ENCODE measurements at places on chromosomes 5 and 9.
A peak's percentile ranks its signal among the peaks of the same experiment; 100 is the strongest.

DNA sequence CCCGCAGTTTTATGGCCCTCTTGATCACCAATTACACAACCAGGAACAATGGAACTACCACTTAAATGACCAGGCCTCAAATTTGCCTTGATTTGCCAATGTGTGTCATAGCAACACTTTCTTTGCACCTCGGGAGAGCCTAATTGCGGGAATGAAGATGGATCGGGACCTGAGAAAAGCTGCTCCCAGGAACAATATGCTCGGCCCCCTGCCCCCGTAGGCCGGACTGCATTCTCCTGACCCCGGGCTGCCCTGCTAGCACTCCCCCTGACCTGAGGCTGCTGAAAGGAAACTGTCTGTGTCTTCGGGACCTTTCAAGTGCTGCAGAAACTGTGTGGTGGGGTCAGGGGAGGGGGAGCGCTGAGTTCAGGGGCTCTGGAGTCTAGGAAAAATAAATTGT, 294.3 kb upstream of the IRX1 start:
- no peak for DNase-seq

DNA sequence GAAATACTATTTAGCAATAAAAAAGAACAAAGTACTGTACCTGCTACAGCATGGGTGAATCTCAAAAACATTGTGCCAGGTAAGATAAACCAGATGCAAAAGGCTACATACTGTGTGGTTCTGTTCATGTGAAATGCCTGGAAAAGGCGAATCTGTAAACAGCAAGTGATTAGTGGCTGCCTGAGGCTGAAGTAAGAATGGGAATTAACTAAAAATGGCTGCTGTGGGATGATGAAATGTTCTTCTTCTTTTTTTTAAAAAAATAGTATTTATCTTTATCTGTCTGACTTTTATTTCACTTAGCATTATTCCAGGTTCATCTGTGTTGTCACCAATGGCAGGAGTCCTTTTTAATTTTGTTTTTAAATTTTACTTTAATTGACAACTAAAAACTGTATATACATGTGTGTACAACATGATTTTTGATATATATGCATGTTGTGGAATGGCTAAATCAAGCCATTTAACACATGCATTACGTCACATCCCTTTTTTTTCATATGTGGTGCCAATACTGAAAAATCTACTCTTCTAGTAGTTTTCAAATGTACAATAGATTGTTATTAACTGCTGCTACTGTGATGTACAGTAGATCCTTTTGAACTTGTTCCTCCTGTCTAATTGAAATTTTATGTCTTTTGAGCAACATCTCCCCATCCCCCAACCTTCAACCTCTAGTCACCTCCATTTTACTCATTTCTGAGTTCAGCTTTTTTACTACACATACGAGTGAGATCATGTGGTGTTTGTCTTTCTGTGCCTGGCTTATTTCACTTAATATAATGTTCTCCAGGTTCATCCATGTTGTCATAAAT, 62.9 kb upstream of the TNFAIP8 start:
- no peak for DNase-seq

DNA sequence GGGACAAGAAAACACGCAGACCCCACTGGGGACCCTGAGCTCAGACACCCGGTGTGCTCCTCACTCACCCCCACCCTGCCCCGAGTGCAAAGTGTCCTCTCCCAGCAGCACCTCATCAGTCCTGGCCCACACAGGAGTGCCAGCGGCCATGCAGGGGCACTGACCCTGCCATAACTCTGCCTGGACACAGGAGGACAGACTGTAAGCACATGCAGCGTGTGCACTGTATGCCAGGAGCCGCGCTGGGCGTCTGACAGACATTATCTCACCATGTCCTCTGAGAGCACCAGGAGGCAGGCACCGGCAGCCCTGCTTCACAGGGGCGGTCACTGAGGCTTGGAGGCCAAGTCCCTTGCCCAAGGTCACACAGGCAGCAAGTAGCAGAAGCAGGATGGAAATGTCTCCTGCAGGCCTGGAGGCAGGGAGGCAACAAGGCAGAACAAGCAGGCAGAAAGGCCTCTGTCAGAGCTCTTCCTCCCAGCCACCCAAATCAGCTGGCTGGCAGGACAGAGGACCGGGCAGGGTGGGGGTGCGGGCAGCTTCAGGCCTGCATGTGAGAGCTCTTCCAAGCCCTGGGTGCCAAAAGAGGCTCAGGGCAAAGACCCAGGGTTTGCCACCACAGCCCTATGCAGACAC, 8.4 kb downstream of the EEIG1 start:
- no peak for DNase-seq

GRCh38 chr5:77356740-77357139, 135.4 kb downstream of the WDR41 start:
- DNase-seq = no peak

GRCh38 chr9:128103589-128103962, 24.0 kb downstream of the PTGES2 start:
- DNase-seq = peak; percentile 42

DNA sequence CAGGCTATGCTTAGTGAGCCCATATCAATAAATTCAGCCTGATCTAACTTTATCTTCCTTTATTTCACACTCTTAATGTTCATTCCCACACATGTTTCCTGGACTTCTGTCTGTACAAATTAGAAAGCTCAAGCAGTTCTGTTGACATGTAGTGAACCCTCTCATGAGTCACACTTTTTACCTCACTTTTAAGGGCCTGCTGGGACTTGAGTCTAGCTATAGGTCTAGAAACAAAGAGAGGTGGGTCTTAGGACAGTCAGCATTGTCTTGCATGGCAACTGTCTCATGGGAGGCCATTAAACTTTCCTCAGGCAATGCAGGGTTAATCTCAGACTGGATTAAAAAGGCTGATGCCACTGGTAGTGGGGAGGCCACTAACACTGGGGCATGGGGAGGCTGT, 8.6 kb upstream of the CCNH start:
- no peak for DNase-seq

DNA sequence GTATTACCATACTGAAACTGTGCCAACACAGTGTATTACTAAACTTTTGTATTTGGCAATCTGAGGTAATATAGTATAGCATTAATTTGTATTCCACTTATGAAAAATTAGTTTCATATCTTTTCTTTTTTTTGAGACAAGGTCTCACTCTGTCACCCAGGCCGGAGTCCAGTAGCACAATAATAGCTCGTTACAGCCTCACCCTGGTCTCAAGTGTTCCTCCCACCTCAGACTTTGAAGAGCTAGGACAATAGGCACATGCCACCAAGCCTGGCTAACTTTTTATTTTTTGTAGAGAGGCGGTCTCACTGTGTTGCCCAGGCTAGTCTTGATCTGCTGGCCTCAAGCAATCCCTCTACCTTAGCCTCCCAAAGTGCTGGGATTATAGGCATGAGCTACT, 36.1 kb downstream of the POLK start:
- DNase-seq = no peak

DNA sequence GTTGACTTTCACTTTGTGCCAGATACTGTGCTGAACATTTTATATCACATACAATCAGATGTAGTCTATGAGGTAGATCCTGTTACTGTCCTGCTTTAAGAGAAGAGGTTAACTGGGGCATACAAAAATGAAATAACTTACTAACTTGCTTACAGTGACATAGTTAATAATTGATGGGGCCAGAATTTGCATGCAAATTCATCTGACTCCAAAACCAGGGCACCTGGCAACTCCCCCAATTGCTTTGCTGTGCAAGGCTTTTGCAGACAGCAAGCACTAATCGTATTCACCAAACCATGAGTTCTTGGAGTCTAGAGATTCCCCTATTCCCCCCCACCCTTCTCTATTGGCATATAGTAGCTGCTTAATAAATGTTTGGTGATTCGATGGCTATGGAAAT, 155.9 kb downstream of the TTLL11 start:
- DNase-seq = no peak

DNA sequence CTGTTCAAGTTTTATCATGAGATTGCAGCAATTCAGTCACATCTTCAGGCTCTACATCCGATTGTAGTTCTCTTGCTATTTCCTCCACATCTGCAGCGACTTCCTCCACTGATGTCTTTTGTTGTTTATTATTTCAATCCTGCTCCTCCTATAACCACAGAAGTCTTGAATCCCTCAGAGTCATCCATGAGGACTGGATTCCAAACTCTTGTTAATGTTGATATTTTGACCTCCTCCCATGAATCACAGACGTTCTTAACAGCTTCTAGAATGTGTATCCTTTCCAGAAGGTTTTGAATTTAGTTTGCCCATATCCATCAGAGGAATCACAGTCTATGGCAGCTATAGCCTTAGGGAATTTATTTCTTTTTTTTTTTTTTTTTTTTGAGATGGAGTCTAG, 3.6 kb downstream of the FBXO38 start:
- DNase-seq = no peak

DNA sequence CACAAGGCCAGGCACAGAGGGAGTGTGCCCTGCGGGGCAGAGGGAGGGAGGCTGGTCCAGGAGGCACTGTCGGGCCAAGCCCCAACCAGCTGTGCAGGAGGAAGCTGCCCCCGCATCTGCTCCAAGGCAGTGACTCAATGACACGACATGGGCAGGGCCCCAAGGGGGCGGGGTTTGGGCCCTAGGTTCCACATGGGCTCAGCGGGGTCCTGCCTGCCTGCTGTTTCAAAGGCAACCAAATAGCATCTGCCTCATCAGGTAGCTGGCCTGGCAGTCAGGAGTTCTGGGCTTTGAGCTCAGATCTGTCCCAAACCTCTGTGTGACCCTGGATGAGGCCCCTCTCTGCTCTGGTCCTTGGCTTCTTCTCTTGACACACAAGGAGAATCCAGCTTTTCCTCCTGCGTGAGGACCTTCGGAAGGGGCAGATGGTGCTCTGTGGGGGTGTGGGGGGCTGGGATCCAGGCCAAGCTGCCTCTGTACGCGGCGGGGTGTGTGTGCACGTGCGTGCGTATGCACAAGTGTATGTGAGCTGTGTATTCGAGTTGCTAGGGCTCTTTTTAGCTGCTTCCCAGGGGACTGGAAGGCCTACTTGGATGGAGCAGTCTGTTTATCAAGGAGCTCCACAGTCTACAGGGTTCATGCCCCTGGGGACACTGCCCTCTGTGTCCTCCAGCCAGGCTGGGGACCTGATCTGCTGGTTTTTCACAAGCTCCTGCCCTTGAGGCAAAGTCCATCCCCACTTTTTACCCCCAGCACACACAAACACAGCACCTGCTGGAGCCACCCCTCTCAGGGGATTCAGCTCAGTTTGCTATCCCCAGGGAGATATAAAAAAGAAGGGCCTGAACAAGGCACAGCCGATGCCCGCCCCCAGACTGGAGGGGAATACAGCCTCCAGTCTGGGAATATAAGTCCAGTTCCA, 138.9 kb downstream of the RGS3 start:
- no peak for DNase-seq

GRCh38 chr5:158967541-158967940, 132.2 kb downstream of the EBF1 start:
- no peak for DNase-seq

- DNase-seq = no peak
Measured at GRCh38 chr5:159802661-159803060, 113.6 kb upstream of the ADRA1B start.

DNA sequence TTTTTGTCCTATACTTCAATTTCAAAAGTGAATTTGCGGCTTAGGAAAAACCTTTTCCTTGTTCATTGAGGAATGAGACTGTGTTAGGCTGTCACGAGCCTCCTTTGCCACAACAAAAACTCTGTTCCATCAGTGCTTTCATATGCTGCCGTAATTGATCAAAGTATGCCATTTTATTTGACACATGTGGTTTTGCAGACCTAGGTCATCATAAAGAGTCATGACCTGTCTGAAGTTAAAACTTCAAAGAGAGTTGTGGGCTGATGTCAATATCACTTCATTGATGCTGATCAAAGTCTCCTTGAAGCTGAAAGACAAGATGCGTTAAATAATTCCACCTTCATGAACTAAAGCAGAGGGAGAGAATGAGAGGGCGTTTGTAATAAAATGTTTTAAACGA, 55.5 kb downstream of the SYK start:
- no peak for DNase-seq

DNA sequence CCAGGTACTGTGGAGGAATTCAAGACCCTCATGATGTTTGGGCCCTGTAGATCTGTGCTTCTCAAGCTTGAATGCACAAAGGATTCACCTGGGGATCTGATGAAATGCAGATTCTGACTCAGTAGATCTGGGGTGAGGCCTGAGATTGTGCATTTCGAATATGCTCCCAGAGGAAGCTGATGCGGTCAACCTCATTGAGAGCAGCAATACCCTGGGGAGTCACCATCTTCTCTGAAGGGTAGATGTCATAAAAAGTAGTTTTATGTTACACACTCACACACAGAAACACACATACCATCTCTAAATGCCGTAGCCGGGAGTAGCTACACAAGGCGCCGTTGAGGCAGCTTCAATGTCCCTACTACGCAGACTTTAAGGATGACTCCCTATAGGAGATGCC, 55.8 kb upstream of the CPEB4 start:
- no peak for DNase-seq

DNA sequence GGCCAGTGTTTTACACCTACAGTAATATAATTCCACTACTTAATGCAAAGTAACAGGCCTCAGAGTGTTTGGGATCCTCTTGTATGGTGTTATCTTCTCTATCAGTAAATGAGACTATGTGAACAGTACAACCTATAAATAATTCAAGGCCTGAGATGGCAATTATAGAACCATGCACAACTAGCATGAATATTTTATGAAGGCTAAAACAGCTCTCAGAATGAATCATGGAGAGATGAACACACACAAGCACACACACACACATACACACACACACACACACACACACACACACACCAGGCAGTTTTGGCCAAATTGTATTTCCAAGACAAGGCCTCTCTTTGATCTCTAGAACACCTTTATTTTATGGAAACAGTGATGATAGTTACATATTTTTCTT, 224.9 kb downstream of the EBF1 start:
- no peak for DNase-seq

- DNase-seq = no peak
Measured at GRCh38 chr9:13513286-13513685, 233.8 kb upstream of the MPDZ start.

- no peak for DNase-seq
Measured at GRCh38 chr5:75640395-75640794, 29.1 kb downstream of the ANKDD1B start.

Data from activated CD4-positive, alpha-beta T cell treated with anti-CD3 and anti-CD28 coated beads, Interleukin-2, amount 50 U/mL, for 1 hour (primary cell).